Spinal cord (tissue), 10 donors: ENCODE measurements at places on chromosomes 3 and 15. TPM values are rescaled to one million over a fixed set of nuclear protein-coding genes. Genes with fewer than 3 reads are reported as not detected.

DNA sequence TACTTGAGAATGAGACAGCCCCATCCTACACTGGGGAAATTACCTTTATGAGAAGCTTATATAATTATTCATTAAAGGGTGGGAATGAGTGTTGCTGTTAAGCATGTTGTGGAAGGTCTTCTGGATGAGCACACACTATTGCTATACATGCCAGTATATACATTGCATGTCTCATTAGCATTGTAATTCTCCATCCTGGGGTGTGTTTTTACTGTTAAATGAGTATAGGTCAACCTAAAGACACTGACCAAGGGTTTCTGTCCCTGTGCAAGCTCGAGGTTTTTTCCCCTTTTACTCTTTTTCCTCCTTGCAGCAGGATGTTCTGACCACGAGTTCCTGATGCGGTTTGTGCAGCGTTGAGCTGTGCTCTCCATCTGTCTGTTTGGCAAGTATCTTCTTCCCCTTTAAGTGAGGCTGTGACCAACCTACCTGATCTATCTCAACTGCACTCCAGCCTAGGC is 7.2 kb upstream of the IVD start:
- no peaks in the 10 kb centered on the region for H3K4me1 ChIP-seq
- H3K36me3 ChIP-seq, result peaks cover 12% of the 10 kb centered on the region
- no peak overlapping the region for H3K4me3 ChIP-seq
- no peaks in the 10 kb centered on the region for H3K27me3 ChIP-seq
- no peak for DNase-seq

- H3K27me3 ChIP-seq, result peaks cover 11% of the 10 kb centered on the region
- no peak overlapping the region for H3K27ac ChIP-seq
- DNase-seq, result no peak
- no peak overlapping the region for H3K4me3 ChIP-seq
- no peaks in the 10 kb centered on the region for H3K36me3 ChIP-seq
These were observed 29.8 kb upstream of the EPHB3 start for GRCh38 chr3:184531626-184532280.

- H3K4me1 ChIP-seq, result no peaks in the 10 kb centered on the region
- DNase-seq, result no peak
- H3K4me3 ChIP-seq, result no peak overlapping the region
- no peaks in the 10 kb centered on the region for H3K36me3 ChIP-seq
- H3K27me3 ChIP-seq, result no peaks in the 10 kb centered on the region
- no peak overlapping the region for H3K27ac ChIP-seq
These were observed 111.5 kb downstream of the CFAP44 start for GRCh38 chr3:113329757-113330156.

DNA sequence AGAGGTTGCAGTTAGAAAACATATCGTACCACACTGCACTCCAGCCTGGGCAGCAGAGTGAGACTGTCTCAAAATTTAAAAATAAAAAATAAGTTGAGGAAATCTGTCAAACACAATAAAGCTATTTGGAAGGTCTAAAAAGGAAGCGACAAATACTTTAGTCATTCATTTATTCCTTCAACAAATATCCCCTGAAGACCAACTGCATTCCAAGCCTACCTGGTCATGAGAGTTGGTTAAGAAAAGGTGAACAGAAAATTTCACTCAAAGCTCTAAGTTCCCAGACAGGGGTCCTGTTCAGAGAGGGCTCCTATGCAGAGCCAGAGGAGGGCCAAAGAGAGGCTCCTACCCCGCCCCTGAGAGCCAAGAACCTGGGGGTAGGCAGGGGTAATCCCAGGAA is 15.4 kb upstream of the PRKAR2A start:
- no peaks in the 10 kb centered on the region for H3K4me1 ChIP-seq
- no peaks in the 10 kb centered on the region for H3K27me3 ChIP-seq
- peaks cover 9% of the 10 kb centered on the region for H3K36me3 ChIP-seq
- no peak overlapping the region for H3K27ac ChIP-seq
- DNase-seq, result no peak
- H3K4me3 ChIP-seq, result no peak overlapping the region

- no peaks in the 10 kb centered on the region for H3K27me3 ChIP-seq
- H3K4me3 ChIP-seq, result no peak overlapping the region
- DNase-seq, result no peak
- H3K27ac ChIP-seq, result no peak overlapping the region
These were observed 9.3 kb upstream of the VILL start for GRCh38 chr3:37981348-37981664.

Gene PSTPIP1
- total RNA-seq, result 1.4 TPM
